ENCODE measurements at places on chromosomes 11 and 22.

DNA sequence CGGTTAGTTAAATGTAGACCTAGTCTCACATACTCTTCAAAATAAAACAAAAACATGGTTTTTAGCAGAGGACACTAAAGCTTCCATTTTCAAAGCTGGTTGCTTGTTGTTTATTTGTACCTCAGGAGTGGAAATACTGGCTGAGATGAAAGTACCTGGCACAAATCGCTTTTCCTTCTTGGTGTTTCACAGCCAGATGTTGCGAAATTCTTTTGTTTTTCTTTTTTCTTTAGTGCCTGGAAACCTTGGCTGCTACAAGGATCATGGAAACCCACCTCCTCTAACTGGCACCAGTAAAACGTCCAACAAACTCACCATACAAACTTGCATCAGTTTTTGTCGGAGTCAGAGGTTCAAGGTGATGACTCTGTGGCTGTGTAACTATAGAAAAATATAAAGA lies 48.3 kb downstream of the KREMEN1 start:
- DNase-seq = no peak

DNA sequence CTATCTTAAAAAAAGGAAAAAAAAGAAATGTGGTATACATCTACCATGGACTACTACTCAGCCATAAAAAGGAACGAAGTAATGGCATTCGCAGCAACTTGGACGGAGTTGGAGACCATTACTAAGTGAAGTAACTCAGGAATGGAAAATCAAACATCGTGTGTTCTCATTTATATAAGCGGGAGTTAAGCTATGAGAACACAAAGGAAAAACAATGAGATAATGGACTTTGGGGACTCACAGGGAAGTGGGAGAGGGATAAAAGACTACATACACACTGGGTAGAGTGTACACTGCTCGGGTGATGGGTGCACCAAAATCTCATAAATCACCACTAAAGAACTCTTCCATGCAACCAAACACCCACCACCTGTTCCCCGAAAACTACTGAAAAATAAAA lies 11.8 kb downstream of the RAB6A start:
- no peak for DNase-seq

GRCh38 chr11:120985718-120986569 lies 38.0 kb upstream of the TBCEL start:
- peak; percentile 92 for DNase-seq

GRCh38 chr22:16965083-16965482 lies 42.9 kb downstream of the GAB4 start:
- DNase-seq = no peak

DNA sequence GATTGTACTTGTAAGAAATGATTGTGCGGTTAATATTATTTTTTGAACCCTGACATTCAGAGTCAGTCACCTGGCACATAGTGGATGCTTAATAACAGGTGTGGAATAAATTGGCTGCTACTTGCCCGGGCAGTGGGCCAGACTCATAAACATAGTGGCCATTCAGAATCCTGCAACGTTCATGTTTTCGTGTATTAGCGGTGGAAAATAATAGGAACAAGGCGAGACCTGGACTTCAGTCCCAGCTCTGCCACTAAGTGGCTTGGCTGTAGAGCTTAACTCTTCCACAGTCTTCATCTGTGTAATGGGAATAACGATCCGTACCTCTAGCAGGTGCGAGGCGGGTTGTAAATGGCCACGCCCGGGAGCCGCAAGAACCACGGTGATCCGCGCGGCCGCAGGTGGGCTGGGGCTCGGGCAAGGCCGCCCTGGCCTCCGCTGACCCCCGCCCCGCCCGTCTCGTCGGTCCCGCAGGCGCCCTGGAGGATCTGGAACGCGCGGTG lies 761 bp upstream of the TMEM25 start:
- DNase-seq = no peak

- no peak for DNase-seq
Observed at GRCh38 chr11:72534371-72535193, 100.3 kb upstream of the CLPB start.

GRCh38 chr11:101188173-101188572 lies 58.6 kb upstream of the PGR start:
- no peak for DNase-seq

GRCh38 chr11:47373876-47374719 lies 4.2 kb downstream of the SPI1 start:
- DNase-seq = peak; percentile 80

DNA sequence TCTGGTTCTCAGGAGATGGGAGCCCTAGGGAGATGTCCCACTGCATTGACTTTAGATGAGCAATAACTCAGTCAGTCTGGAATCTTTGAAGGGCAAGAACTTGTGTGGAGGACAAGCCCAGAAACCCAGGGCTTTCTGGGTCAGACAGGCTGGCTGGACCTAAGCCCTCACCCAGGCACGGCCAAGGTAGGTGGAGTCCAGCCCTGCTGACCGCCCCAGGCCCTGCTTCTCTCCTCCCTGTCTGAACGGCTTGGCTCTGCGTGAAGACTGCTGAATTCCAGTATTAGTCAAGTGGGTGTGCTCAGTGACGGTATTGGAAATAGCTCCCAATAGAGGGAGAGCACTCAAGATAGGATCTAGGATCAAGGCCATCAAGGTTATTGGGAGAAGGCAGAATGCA lies 6.1 kb downstream of the CXCR5 start:
- DNase-seq = no peak

GRCh38 chr11:70036971-70037882 lies 40.9 kb upstream of the ANO1 start:
- no peak for DNase-seq

All from DMS53 (cell line).